Renal cortex interstitium (tissue), 15 donors: ENCODE measurements at places on chromosomes 5 and 9. TPM values are rescaled to one million over a fixed set of nuclear protein-coding genes. Genes with fewer than 3 reads are reported as not detected.

Gene SPATA6L
- polyA plus RNA-seq: 2.5 TPM

Gene SYNPO
- polyA plus RNA-seq: 89.8 TPM

Gene SLC25A2
- polyA plus RNA-seq: 0.14 TPM

Gene PTAR1
- polyA plus RNA-seq: 63.1 TPM
